ENCODE measurements at places on chromosomes 6 and 20.
A peak's percentile ranks its signal among the peaks of the same experiment; 100 is the strongest.

GRCh38 chr6:136163260-136163659 lies 86.9 kb downstream of the MTFR2 start:
- no peak for DNase-seq

- DNase-seq: no peak
Measured at GRCh38 chr6:13709689-13710551, 1.7 kb downstream of the RANBP9 start.

DNA sequence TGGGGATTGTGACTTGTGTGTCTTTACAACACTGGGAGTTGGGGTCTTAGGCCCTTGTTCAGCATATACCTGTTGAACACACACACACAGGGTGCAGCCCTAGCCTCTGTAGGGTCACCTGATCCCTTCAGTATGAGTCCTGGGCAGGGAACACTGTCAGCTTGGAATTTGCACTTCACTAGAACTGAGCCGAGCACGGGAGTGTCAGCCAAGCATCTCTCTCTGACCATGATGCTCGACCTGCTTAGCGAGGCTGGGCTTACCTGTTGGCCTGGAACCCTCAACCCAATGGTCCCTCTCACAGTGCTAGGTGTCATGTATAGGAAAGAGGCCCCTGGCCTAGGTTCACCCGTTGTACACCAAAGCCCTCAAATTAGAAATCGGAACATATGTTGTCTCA lies 96.1 kb downstream of the NKAIN2 start:
- no peak for DNase-seq

GRCh38 chr6:10991115-10991514 lies 53.0 kb downstream of the ELOVL2 start:
- no peak for DNase-seq

- no peak for DNase-seq
Measured at GRCh38 chr6:38248500-38249234, 391.1 kb downstream of the BTBD9 start.

DNA sequence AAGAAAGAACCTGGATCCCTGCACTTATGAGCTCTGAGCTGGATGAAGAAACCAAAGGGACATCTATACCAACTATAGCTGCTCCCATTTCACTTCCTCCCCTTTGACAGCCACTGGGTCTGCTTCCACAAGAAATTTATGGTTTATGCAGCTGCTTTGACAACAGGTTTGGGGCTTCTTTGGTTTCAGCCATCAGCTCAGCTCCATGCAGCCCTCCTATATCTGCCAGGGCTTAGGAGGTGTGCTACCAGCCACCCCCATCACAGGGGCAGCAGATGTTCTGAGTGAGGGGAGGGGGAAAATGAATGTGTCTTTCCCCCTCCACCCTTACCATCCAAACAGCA lies 29.2 kb upstream of the PKHD1 start:
- DNase-seq: no peak

DNA sequence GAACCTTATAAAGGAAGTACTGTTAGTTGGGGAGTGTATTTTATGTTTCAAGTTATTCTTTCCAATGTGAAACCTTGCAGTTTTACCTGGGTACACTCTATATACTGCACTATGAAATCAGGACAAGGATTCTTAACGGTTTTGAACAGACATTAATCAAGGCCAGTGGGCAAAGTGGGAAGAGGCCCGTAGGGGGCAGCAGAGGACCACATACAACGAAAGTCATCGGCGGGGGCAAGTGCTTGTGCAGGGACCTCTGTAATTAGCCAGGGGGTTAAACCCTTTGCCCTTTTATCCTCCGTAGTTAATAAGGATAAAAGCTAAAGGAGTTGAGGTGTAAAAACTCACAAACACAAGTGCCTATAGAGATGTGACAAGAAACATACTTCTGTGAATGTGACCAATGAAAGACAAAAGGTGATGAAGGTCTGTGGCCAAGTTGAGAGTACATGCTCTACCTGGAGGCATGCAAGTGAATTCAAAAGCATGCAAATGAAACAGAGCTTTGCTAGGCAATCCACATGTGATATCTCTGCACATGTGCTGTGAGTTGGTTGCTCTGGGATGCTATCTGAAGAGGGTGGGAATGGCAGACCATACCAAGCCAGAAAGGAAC lies 392.7 kb upstream of the MAN1A1 start:
- peak; percentile 44 for DNase-seq

GRCh38 chr6:150687508-150687907 lies 87.8 kb downstream of the PLEKHG1 start:
- DNase-seq: no peak

DNA sequence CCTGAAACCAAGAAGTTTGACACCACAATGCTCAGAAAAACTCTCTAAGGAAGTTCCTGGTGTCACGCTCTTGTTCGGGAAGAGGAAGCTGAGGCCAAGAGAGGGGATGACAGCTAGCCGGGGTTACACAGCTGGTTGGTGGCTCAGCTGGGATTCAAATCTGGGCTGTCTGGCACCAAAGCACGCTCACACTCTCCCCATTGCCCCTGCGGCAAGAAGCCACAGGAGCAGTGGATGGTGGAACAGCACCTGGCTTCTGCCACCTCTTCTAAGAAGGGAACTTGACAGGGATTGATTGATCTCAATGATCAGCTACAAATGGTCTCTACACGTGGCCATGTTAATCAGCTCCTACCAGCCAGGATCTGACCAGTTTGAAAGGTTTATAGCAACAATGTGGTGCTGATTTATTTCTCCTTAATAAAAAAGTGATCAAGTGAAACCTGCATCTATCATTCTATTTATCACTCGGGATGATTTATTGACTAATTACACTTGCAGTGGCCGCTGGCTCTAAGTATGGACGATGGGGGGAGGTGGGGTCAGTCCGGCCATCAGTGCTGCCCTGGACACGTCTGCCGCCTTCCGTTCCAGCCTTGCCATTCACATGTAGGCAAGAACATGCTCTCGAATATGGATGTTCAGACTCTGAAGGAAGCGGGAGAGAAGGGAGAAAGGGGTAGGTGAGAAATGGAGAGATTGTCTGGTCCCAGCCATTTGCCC lies 71.9 kb upstream of the TOP1 start:
- no peak for DNase-seq

GRCh38 chr6:163667372-163668060 lies 253.0 kb downstream of the QKI start:
- DNase-seq: no peak

DNA sequence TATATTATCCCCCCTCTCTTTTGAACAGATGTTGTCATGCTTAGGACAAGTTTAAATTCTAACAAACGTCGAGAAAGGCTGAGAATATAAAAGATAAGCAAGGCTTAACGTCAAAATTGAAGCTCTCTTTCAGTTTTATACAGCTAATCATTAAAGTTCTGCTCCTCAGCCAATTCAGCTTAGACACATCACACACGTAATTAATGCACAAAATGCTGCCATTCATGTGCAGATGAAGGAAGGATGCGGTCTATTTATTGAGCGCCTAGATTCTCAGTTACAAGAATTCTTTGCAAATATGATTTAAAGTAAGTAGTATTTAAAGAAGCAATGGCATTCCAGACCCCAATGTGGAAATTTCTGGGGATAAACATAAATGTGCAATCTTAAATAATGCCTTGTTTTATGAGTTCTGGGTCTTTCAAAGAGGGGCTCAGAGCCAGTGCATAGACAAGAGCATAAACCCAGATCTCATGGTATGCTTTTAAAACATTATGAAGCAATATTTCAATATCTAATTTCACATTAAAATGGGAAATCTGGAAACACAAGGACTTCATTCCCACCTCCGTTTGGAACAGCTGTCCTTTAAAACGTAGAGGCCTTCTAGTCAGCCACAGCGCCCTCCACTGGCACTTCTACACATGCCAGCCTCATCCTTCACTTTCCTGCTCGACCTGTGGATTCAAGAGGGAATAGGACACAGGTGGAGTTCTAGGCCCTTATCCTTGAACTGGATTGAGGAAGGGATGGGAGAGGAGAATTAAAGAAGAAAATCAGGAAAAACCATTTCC lies 85.8 kb downstream of the LYRM4 start:
- no peak for DNase-seq

- DNase-seq: no peak
Measured at GRCh38 chr20:41512624-41513023, 105.6 kb downstream of the CHD6 start.

DNA sequence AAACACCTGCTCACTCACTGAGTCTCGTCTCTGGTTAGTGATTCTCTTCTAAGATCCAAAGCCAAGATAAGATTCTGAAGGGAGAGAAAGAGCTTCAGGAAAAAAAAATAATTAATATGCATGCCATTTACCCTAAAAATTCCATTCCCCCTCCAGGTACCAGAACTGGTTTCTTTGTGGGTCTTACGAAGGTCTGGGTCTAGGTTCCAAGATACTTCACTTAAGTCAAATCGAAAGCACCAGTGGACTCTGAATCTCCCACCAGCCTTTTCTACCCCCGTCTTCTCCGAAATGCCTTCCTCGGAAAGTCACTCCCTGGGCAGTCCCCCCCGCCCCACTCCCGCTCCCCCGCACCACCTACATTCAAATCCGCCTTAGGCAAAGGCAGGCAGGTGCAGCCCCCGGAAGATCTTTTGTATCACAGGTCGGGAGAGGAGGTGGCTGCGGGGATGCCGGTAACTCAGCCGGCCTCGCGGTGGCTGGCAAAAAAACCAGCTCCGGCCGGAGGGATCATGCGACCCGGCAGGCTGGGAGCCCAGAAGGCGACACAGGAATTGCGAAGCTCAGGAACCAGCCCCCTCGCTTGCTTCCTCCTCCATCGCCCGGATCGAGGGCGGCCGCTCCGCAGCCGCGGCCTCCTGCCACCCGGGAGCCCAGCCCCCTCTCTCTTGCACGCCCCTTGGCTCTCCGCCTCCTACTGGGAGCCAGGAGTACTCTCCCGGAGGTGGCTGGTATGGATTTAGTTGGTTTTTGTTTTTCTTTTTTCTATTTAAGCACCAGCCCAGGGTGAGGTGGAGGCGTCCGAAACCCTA lies at the start of gene BCL2L1:
Gene BCL2L1 (minus strand): TSS at position 612 of the 812 bp plus-strand sequence. CDS start 650 bp downstream, outside the sequence.
- DNase-seq: peak; percentile 64

DNA sequence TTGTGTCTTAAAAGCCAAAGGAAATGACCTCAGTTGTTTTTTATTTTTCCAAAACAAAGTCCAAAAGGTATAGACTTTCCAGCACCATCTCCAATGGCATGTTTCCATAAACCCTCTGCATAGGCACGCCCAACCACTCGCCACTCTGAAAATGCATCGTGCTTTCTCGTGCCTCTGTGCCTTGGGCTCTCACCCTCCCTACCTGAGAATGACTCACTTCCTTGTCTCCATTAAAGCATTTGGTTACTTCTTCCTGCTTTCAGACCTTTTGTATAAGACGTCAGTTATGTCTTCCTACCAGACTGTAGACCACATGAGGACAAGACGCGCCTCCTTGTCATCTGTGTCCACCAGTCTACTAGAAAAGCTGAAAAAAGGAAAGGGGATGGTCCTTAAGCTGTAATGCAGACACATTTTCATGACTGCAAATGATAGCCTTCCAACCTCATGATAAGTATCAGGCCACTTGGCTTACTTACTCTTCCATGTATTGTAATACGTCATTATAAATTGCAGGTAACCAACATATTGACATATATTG lies 61.2 kb upstream of the CDYL start:
- no peak for DNase-seq

DNA sequence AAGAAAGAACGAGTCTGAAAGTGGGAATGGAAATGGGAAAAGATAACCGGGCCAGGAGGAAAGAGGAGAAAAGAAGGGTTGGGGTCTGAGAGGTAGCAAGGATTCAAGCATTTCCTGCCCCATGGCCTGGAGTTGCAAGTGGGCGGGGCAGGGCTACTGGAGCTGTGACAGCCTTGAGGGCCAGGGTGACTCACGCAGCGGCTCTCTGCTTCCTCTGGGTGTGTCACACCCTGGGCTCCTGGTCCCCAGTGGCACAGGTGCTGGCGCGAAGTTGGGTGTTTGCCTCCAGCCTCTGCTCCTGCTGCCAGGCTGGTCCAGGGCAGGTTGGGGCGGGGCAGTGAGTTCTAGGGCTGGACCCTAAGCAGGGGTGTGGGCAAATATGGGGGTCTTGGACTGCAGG lies 3.3 kb upstream of the ULBP3 start:
- no peak for DNase-seq

DNA sequence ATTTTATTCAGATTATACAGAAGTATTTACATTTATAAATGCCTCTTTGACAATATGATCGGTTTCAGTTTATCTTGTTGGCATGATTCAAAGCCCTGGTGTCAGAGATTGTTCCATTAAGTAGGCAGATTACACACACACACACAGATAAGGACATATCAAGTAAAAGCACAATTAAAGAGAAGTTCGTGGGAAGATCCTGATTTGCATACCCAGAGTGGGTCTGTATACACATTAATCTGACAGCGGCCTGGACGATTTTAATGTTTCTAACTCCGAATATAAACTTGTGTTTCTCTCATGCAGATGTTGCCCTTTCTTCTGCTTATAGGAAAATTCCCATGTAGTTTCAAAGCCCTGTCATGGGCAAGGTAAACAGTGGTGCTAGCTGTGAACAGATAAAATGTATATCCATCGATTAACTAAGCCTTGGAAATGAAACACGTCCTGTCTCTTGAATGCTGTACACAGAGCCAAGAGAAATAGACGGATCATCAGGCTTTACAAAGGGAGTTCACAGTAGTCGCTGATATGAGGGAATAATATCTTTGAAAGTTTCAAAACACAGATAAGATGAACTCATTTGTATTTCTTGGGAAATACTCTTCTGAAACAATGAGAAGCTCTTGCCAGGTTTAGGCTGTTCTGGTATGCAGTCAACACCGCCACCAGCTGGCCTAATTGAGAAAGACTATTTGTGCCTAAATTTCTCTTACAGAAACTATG lies 108.2 kb upstream of the GMDS start:
- DNase-seq: no peak

DNA sequence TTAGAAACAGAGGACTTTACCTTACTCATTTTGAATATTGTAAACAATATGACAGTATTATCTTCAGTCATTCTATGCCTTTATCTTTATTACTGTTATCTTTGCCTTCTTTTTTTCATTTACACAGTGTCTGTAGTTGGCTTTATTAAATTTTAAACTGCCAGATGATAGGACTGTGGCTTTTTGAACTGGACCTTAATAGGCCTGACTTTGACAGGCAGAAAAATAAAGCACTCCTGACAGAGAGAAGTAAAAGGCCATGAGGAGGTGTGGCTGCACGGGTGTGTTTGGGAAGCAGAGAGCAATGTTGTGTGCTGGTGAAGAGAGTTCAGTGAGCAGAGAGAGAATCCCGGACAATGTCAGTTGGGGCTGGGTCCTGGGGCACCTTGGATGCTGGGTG lies 7.8 kb downstream of the TRIM40 start:
- no peak for DNase-seq

- DNase-seq: no peak
Measured at GRCh38 chr6:15266423-15266996, 20.6 kb downstream of the JARID2 start.

- no peak for DNase-seq
Measured at GRCh38 chr6:105646391-105646867, 243.5 kb upstream of the PREP start.

- DNase-seq: no peak
Measured at GRCh38 chr20:20665606-20666332, 46.7 kb downstream of the RALGAPA2 start.

DNA sequence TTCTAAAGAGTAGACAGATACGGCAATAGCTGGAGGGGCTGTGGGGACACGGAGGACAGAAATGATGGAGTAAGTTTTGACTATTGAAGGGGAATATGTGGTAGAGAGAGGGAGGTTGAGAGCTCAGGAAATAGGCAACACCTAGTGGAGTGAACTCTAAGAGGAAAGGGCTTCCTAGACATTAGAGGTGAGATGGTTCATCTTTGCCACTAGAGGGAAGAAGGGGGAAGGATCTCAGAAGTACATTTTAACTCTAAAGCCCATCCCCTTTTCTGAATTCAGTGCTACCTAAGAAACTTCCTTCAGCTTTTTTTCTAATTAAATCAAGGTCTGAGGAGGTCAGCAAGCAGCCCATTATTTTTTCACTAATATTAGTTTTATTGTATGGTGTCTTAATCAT lies 689.4 kb upstream of the MAP3K7 start:
- no peak for DNase-seq

All from activated B cell treated with CpG ODN at 0.5 μM for 24 hours (primary cell).